ENCODE measurements at places on chromosomes 3 and 15.

GRCh38 chr3:99509224-99509623 lies 129.2 kb upstream of the COL8A1 start:
- no peak for DNase-seq

DNA sequence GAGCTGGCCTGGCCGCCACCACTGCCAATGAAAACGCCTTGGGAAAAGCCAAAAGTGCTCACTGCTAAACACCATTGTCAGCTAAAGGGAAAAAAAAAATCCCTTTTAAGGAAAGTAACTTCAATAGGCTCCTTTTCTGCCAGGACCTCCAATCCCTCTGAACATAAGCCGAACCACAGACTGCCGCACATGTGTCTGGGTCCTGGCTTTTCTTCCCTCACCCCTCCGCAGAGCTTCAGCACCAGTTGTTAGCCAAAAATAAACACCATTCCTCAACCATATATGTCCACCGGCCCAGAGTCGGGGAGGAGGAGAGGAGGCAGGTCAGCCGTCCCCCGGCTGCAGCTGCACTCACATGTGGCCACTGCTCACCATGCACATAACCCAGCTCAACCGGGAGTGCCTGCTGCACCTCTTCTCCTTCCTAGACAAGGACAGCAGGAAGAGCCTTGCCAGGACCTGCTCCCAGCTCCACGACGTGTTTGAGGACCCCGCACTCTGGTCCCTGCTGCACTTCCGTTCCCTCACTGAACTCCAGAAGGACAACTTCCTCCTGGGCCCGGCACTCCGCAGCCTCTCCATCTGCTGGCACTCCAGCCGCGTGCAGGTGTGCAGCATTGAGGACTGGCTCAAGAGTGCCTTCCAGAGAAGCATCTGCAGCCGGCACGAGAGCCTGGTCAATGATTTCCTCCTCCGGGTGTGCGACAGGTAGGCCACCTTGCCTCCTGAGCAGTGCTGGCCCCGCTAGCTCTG lies at the start of gene FBXL22:
Gene FBXL22, plus strand, starts transcription at position 350 of the 753 bp plus-strand sequence. Its CDS starts 6 bp downstream, at position 356.
- DNase-seq: no peak

GRCh38 chr3:156166808-156167207 lies 46.4 kb downstream of the KCNAB1 start:
- no peak for DNase-seq

DNA sequence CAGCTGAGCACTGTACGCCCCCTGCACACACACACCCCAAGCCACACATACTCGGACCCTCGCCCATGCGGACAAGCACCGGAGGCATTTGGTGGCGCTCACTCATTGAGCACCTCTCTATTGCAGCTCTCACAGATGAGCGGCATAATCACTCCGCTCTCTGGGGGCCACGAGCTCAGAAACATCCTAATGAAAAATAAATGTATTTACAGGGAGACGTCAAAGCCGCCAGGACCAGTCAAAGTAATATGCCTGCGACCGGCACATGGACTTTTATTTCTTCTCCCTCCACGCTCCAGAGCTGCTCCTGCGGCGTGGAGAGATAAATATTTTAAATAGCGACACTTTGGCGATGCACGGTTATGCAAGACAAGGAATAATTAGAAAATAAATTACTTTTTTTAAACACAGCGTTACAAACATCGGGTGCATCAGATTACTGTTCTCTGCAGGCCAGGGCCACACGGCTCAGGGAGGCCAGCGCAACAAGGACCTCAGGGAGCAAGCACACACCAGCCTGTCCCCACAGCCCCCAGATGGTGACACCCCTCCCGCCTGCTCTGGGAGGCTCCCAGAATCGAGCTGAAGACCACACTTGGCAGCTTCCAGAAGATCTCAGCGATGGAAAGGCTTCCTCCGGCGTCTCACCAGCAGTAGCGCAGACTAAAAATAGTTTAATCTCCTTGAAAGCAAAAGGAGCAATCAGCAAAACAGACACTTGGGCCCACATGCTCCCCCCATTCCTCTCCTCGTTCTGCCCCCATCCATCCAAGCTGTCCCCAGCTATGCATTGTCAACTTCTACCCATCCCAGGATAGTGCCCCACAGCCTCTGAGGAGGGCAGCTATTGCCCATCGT lies 48.0 kb downstream of the CACNA2D2 start:
- DNase-seq: no peak

DNA sequence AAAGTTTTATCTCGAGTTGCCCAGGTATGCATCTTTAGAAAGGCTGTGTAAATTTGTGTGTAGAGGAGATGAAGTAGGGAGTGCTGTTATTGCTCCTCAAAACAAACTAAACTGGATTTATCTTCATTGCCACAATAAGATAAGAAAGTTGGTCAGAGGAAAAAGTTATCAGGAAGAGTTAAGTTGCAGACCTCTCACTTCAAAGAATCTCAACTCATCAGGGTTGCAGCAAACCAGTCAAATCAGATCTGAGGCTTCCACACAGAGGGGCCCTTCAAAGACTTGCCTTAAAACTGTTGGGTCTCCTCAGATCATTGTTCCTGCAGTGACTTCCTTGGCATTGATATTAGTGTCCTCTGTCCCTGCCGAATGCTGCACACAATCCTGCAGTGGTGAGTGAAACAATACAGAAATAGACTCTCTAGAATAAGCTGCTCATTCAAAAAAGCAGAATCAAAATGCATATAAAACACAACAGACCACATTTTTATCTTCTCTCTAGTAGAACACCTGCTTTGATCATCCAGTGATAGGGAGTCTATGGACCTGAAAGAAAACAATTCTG lies 191.2 kb upstream of the CBLB start:
- no peak for DNase-seq

DNA sequence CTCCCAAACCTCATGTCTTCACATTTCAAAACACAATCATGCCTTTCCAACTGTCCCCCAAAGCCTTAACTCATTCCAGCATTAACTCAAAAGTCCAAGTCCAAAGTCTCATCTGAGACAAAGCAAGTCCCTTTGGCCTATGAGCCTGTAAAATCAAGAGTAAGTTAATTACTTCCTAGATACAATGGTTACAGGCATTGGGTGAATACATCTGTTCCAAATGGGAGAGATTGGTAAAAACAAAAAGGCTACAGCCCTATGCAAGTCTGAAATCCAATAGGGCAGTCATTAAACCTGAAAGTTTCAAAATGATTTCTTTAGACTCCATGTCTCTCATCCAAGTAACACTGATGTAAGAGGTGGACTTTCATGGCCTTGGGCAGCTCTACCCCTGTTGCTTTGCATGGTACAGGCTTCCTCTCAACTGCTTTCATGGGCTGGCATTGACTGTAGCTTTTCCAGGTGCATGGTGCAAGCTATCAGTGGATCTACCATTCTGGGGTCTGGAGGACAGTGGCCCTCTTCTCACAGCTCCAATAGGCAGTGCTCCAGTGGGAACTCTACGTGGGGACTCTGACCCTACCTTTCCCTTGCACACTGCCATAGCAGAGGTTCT lies 55.0 kb upstream of the PLSCR4 start:
- no peak for DNase-seq

- DNase-seq: no peak
These were observed 394.5 kb downstream of the MECOM start for GRCh38 chr3:169269005-169269404.

DNA sequence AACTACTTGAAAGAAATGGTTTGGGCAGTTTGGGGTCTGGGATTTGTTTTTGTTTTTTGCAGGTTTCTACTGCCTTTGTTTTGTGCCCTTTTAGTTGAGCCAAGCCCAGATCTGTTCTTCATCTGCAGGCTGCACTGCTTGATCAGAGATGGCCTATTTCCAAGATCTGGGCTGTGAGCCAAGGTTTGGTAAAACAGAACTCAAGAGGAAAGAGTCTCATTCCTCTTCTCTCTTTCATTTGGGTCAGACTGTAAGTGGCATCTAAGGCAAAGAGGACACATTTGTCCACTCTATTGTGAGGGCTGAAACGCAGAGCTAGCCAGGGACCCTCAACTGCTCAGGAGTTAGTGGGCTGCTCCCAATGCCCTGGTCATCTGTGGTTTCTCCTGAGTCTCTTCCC lies 104.4 kb upstream of the UBE3A start:
- DNase-seq: peak; percentile 25

- no peak for DNase-seq
These were observed 53.2 kb upstream of the ZNF148 start for GRCh38 chr3:125428216-125428830.

DNA sequence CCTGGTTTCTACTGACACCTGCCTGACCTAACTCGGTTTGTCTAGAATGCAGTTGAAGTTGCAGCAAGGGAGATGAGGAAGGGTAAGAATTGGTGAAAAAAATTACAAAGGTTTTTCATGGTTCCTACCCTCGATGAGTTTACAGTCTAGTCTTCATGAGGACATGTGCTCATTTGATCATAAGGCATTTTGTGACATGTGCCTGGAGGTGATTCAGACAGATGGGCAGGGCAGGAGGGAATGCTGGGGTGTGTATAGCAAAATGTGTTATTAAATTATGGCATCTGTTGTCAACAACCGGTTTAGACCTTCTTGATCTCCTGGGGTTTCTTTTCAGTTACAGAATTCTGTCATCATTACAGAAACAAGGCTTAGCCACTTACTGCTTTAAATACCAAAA lies 101.2 kb downstream of the CACNA1D start:
- no peak for DNase-seq

DNA sequence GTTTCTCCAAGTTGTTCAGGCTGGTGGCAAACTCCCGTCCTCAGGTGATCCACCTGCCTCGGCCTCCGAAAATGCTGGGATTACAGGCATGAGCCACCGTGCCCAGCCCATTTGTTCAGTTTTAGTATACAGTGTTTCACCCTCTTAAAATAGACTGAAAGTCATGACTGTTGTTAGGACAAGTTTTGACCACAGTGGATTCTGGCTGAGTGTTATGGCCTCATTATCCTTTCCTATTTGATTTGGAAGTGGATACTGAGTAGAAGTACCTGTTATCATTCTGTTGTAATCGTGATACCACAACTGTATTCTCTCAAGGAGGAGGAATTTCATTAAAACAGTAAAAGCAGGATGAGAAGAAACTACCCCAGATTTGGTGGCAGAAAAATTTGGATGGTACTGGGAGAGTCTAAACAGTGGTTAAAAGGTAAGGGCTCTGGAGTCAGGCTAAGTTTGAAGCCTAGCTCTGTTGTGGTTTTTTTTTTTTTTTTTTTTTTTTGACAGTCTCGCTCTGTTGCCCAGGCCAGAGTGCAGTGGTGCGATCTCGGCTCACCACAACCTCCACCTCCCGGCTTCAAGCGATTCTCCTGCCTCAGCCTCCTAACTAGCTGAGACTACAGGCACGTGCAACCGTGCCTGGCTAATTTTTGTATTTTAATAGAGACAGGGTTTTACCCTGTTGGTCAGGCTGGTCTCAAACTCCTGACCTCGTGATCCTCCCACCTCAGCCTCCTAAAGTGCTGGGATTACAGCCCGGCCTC lies 2.6 kb downstream of the MAP2K1 start:
- DNase-seq: no peak

All from COLO829 (cell line).